ENCODE measurements at places on chromosomes 2 and 18.

GRCh38 chr2:168981651-168982050 is 49.5 kb downstream of the ABCB11 start:
- DNase-seq = no peak
- H3K27ac ChIP-seq = no peak overlapping the region
- no peaks in the 10 kb centered on the region for H3K4me1 ChIP-seq
- no peak overlapping the region for H3K4me3 ChIP-seq
- H3K36me3 ChIP-seq = no peaks in the 10 kb centered on the region

DNA sequence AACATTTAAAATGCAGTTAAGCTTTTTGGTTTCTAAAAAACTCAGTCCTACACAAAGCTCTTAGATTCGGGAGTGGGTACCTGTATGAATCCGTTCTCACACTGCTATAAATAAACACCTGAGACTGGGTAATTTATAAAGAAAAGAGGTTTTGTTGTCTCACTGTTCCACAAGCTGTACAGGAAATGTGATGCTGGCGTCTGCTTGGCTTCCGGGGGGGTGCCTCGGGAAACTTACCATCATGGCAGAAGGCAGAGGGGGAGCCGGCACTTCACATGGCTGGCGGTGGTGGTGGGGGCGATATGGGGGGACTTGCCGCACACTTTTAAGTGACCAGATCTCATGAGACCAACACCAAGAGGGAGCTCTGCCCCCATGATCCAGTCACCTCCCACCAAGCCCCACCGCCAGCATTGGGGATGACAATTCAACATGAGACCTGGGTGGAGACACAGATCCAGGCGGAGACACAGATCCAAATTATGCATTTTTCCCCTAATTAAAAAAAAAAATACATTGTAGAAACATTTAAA is 222.5 kb downstream of the GBX2 start:
- DNase-seq = no peak
- H3K4me3 ChIP-seq = no peak overlapping the region
- H3K4me1 ChIP-seq = no peaks in the 10 kb centered on the region
- no peak overlapping the region for H3K27ac ChIP-seq

GRCh38 chr2:121476684-121477083 is 54.0 kb upstream of the RNU4ATAC start:
- H3K27me3 ChIP-seq = no peaks in the 10 kb centered on the region
- H3K36me3 ChIP-seq = no peaks in the 10 kb centered on the region
- peaks cover 52% of the 10 kb centered on the region for H3K4me1 ChIP-seq
- H3K4me3 ChIP-seq = no peak overlapping the region

DNA sequence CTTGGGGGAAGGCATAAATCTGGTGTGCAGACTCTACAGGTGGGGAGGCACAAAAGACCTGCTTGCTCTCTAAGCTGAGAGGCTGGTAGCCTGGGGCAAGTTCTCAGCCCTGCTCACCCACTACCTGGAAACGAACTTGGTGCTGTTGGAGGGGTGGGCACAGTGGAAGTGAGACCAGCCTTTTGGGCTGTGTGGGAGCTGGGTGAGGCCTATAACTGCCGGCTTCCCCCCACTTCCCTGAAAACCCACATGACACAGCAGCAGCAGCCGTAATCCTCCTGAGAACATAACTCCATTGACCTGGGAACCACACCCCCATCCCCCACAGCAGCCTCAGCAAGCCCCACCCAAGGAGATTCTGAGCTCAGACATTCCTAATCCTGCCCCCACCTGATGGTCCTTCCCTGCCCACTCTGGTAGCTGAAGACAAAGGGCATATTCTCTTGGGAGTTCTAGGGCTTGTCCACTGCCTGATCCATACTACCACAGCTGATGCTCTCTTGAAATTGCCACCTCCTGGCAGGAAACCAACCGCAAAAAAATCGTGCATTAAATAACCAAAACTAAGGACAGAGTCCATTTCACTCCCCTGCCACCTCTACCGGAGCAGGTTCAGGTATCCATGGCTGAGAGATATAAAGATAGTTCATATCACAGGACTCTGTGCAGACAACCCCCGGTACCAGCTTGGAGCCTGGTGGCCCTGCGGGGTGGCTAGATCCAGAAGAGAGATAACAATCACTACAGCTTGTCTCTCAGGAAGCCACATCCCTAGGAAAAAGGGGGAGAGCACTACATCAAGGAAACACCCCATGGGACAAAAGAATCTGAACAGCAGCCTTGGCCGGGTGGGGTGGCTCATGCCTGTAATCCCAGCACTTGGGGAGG is 178.1 kb downstream of the NDUFA10 start:
- peaks cover 18% of the 10 kb centered on the region for H3K36me3 ChIP-seq
- H3K4me3 ChIP-seq = no peak overlapping the region
- peaks cover 55% of the 10 kb centered on the region for H3K27me3 ChIP-seq
- no peak for DNase-seq

DNA sequence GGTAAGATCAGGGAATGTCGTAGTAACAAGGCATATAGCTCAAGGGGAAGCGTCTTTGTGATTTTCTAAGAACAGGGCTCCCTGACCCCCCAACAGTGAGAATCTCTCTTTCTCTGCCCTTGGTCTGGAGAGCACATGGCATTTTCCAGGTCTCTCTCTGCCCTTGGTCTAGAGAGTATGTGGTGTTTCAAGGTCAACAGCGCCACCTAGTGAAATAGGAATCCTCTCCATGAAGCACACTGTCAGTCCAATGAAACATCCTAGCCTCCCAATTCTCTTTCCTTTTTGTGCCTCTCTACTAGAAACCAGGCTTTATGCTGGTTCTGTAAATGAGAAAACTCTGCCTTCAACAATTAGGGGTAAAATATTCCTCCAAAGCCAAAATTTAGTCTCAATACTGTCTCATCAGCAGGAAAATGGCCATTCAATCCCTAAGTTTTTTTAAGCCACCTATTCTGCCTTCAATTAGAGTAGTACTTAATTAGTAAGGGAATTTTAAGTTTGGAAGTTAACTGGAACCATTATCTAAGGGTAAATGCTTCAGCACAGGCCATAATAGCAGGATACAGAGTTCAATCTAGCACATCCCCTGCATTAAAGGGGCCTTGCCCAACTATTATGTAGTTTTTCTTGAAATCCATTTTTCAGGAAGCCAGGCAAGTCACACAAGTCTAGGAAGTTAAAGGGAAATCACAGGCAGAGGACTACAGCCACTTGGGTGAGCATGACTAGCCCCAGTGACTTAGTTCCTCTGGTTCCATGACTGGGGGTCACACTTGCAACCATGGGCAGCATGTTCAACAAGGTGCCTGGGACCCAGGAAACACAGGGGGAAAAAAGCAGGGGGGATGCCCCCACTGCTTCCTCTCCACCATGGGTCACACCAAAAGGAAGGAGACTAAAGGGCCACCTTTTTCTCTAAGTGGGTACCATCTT is 12.4 kb downstream of the DYM start:
- no peaks in the 10 kb centered on the region for H3K27me3 ChIP-seq
- H3K27ac ChIP-seq = no peak overlapping the region
- no peak overlapping the region for H3K4me3 ChIP-seq
- H3K4me1 ChIP-seq = peaks cover 15% of the 10 kb centered on the region

GRCh38 chr18:11868230-11868629 is 17.0 kb downstream of the CHMP1B start:
- no peaks in the 10 kb centered on the region for H3K36me3 ChIP-seq
- H3K4me3 ChIP-seq = no peak overlapping the region
- H3K27ac ChIP-seq = no peak overlapping the region
- H3K4me1 ChIP-seq = no peaks in the 10 kb centered on the region
- no peak for DNase-seq
- H3K27me3 ChIP-seq = no peaks in the 10 kb centered on the region

DNA sequence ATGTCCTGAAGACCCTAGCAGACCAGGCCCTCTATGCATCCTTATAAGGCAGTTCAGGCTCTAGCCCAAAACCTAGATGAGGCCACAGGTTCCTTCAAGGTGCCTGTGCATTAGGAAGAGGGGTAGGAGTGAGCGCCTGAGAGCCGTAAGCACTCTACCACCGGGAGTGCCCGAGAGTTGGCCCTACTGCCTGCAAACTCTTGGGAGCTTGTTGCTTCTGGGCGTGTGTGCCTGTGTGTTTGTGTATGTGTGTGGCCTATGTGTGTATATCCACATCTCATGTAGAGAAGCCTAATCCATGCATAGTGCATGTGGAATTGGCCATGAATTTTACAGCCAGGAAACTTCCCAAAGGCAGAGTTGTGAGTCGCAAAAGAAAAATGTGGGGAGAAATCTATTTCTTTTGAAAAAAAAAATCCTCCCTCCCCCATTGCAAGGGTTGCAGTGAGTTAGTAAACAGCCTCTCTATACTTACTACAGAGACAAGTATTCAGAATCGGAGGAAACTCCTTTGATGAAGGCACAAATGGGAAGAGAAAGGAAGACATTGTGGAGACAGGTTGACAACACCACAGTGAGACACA is 96.8 kb downstream of the ADD2 start:
- no peak overlapping the region for H3K4me3 ChIP-seq
- H3K27ac ChIP-seq = no peak overlapping the region
- no peak for DNase-seq
- no peaks in the 10 kb centered on the region for H3K36me3 ChIP-seq
- no peaks in the 10 kb centered on the region for H3K4me1 ChIP-seq

GRCh38 chr2:238967031-238967977 is 119.4 kb downstream of the TWIST2 start:
- H3K27ac ChIP-seq = no peak overlapping the region
- no peaks in the 10 kb centered on the region for H3K4me1 ChIP-seq
- H3K36me3 ChIP-seq = no peaks in the 10 kb centered on the region

DNA sequence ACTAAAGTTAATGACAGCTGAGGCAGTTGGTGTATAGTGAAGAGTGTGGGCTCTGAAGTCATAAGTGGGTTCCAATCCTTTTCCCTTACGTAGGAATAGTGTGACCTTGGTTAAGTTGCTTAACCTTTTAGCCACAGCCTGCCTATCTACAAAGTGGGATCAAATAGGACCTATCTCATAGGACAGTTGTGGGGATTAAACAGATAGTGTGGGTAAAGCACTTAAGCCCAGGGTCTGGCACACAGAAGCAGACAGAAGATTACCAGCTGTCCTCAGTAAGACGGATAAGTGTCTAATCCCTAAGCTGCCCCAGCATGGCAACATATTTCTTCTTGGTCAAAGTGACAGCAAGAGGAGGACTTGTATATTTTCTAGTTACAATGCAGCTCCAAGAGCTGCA is 28.2 kb downstream of the UBE2F start:
- DNase-seq = no peak
- H3K36me3 ChIP-seq = peaks cover 4% of the 10 kb centered on the region
- H3K27me3 ChIP-seq = no peaks in the 10 kb centered on the region
- peak overlapping the region; percentile 97 for H3K27ac ChIP-seq

GRCh38 chr2:23504591-23504990 is 119.6 kb downstream of the KLHL29 start:
- H3K4me1 ChIP-seq = no peaks in the 10 kb centered on the region
- H3K27ac ChIP-seq = no peak overlapping the region
- DNase-seq = no peak
- no peaks in the 10 kb centered on the region for H3K36me3 ChIP-seq
- H3K27me3 ChIP-seq = peaks cover 20% of the 10 kb centered on the region
- no peak overlapping the region for H3K4me3 ChIP-seq

DNA sequence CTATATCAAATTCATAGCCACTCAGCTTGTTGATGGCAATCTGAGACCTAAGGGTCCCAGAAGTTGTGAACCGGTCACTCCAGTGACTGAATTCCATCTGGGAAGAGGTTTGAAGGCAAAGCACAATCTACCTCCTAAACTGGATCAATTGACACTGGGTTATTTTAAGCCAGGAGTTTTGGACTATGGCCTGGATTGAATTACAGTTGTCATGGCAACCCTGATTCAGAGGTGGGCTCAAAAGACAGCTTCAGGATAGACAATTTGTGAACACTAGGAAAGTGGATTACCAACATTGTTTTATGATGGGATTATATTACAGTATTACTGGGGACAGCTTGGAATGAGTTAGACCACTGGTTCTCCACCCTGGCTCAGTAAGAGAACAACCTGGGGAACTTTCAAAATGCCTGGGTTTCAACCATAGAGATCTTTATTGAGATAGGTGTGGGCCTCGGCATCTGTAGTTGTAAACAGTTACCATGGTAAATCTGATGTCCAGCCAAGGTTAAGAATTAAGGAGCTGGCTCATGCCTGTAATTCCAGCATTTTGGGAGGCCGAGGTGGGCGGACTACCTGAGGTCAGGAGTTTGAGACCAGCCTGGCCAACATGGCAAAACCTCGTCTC is 58.8 kb downstream of the MFSD6 start:
- no peaks in the 10 kb centered on the region for H3K27me3 ChIP-seq
- H3K27ac ChIP-seq = no peak overlapping the region
- H3K36me3 ChIP-seq = peaks cover under 1% of the 10 kb centered on the region
- DNase-seq = no peak
- no peak overlapping the region for H3K4me3 ChIP-seq

GRCh38 chr2:181395851-181396250 is 61.3 kb upstream of the ITGA4 start:
- H3K4me1 ChIP-seq = peaks cover 24% of the 10 kb centered on the region
- H3K36me3 ChIP-seq = no peaks in the 10 kb centered on the region
- H3K27me3 ChIP-seq = no peaks in the 10 kb centered on the region
- DNase-seq = no peak
- peak overlapping the region; percentile 72 for H3K4me3 ChIP-seq

DNA sequence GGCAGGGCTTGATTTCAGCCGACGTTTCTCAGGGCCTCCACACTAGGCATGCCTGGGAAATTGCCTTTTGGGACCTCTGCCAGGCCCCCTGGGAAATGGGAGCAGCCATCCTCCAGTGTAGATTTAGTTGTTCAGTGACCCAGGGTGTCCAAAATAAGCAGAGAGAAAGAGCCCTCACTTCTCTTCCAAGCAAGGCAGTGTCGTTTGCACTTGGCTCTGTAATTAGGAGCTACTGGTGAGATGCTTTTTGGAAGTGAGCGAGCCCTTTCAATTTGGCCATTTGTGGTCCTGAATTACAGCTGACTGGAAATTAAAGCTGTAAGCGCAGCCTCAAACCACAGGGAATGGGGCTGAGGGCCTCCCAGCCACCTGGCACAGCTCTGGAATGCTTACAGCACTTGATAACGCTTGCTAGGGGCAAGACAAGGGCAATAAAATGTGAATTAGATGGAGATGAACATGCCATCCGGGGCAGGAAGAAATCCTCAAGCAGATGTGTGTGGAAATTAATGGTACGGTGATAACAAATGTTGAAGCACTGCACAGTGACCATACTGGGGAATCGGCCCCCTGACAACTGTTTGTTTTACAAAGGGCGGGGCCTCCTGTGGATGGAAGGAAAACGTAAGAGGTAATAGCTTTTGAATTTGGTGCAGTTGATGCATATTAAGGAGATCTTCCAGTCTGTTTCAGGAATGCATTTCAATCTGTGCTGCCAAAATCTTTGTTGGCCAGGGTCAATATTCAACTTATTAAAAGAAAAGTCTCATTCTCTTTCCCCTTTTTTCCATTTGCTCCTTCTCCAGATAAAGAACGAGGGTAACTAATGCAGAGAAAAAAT is 173.1 kb downstream of the UXS1 start:
- DNase-seq = no peak
- H3K4me3 ChIP-seq = no peak overlapping the region
- no peaks in the 10 kb centered on the region for H3K4me1 ChIP-seq
- no peak overlapping the region for H3K27ac ChIP-seq
- H3K27me3 ChIP-seq = no peaks in the 10 kb centered on the region
- no peaks in the 10 kb centered on the region for H3K36me3 ChIP-seq

DNA sequence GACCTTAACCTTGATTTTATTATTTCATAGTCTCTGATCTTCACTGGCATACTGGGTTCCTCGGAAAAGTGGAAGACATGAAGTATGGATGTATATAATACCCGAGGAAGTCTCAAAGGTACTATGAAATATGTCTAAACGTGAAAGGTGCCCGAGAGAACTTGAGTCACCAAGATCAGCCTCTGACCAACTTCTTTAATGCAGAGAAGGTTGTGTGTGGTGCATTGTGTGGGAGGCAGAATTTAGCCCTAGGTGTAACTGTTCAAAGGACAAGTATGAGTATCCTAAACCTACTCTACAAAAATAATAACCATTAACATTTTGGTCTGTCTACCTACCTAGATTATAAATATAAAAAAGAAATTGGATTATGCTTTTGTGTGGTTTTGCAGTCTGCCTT is 36.1 kb downstream of the OSBPL6 start:
- H3K4me3 ChIP-seq = no peak overlapping the region
- peaks cover 8% of the 10 kb centered on the region for H3K27me3 ChIP-seq
- no peak for DNase-seq
- no peaks in the 10 kb centered on the region for H3K4me1 ChIP-seq
- no peaks in the 10 kb centered on the region for H3K36me3 ChIP-seq
